Left ventricle myocardium inferior (tissue), 1 donor: ENCODE measurements at places on chromosomes 11 and 22.

- no peak for DNase-seq
Measured at GRCh38 chr11:16577490-16577889, 161.0 kb upstream of the C11orf58 start.

DNA sequence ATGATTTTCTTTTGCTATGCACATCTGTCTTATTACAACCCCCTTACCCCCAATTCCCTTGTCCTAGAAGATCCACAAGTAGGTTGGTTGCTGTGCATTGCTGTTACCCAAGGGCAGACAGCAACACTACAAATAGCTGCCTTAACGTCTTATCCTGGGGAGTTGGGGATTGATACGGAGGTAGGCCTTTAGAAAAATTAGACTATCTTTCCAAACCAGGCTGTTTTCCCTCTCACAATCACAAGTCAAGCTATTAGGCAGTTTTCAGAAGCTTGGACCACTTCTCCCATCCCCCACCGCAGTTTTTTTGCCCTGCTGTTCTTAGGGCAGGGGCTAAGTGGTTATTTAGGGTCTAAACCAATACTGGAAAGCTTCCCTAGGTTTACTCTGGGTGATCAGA is 2.8 kb upstream of the PHLDB1 start:
- DNase-seq: no peak

DNA sequence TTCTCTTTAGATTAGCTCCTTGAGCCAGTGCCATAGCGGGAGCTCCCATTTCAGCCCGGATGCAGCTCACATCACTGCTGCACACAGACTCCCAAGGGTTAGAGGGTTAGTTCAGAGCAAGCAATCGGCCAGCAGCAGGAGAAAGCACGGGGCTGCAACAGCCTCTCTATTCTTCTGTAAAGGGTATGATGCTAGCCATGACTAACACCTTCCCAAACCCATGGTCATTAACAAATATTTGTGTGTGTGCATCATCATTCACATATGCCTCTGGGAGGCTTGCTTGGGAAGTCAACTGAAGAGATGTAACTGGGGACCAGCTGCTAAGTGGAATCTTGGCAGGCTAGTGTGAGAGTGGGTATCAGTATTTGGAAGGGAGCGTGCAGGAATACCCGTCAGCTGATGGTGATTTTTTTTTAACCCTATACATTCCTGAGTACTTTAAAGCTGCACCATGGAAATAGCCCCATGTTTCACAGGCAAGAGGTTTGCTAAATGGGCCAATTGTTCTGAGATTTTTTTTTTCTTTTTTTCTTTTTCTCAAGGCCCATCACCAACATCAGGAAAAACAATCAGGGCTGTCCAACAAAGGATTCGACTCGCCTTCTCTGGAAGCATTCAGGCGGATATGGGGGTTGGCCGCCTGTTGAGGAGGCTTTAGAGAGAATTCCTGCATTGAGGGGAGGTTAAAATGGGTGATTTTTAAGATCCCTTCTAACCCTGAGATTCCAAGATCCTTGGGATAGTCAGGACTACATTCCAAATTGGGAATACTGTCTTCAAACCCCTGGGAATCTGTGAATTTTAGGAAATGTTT is 33.2 kb upstream of the CCDC89 start:
- DNase-seq: peak; percentile 30

DNA sequence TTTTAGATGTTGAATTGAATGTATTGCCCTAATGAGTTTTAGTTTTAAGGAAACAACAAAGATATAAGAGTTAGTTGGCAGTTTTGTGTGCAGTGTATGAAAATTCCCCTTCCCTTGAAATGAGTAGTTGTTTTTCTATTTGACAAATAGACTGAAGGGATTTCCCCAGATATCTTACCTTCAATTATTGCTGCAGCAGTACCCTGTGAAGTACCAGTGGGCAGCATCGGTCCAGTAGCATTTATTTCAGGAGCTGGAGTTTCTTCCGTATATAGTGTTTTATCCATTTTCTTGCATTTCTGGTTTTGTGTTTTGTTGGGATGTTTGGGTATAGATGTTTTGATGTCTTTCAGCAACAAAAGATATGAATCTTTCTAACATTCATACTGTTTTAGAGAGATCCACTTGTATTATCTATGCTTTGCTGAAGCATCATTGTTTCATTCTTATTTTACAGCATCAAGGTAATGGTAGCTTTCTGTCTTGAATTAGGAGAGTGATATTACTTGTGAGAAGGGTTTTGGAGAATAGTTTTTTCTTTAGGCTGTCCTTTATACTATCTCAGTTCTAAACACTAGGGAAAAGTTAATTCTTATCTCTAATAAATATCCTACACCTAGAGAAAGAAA is 7.4 kb downstream of the KMT2A start:
- DNase-seq: no peak

- DNase-seq: no peak
Measured at GRCh38 chr11:6652182-6652581, 3.4 kb downstream of the DCHS1 start.

GRCh38 chr11:14308114-14308896 is 50.7 kb downstream of the RRAS2 start:
- DNase-seq: no peak

DNA sequence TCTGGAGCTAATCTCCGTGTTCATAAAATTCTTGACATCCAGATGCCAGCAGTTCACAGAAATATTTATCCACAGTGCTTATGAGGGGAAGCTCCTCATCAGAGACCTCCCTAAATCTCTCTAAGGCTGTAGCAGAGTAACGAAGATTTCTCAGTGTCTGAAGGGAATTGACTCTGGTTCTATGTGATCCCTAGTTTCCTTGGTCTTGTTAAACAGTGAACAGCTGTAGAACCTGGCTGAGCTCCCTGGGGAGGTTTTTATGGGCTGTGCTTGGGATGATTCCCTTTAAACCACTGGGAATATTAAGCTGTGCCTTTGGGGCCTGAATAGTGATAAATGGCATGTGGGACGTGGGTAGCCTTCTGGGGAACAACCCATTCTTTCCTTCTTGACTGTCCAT is 43.7 kb upstream of the ARHGAP20 start:
- no peak for DNase-seq

DNA sequence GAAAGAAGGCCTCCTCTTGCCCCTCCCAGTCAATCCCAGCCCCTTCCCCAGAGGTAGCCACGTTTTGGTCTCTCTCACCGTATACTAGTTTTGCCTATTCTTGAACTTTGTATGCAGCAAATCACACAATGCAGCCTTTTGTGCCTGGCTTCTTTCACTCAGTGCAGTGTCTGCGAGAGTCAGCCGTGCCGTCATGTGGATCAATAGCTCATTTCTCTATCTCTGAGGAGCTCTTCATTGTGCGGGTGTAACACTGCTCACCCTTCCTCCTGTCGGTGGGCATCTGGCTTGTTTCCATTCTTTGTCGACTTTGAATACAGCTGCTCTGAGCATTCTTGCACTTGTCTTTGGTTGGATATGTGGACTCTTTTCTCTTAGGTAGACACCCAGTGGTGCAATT is 146.5 kb downstream of the CACNA1I start:
- DNase-seq: no peak

- peak; percentile 94 for DNase-seq
Measured at GRCh38 chr11:45209891-45210699, 63.7 kb downstream of the PRDM11 start.

- DNase-seq: peak; percentile 15
Measured at GRCh38 chr11:1483445-1483961, 3.1 kb downstream of the MOB2 start.

- DNase-seq: no peak
Measured at GRCh38 chr11:108199446-108200321, 22.8 kb downstream of the NPAT start.

DNA sequence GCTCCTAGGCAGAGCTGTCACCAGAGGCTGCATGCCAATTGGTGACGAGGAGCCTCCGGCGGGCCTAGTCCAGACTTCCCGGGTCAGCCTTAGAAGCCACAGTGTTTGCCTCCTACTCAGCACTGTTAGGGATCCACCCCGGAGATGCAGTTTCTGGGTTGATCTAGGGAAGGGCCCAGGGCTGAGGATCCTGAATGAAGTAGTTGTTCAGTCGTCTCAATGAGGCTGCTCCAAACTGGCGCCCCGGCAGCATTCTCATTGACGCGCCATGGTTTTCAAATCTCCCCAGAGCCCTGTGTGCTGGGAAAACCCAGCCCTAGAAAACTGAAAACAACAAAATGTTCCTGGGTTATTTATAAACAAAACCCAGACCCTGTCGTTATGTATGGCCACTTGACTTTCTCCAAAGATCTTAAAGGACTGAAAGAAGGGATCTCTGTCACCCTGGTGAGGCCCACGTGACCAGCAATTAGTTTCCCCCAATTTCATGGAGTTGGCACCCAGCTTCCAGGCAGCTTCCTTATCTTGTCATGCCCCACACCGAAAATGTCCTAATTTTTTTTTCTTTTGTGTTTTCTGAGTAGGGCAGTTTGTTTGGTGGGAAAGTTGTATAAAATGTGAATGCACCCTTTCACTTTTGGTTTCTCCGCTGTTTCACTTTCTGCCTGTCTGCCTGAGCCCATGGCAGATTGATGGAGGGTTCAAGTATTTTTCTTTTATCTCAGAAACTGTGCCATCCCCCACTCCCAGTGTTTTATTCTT is 2.0 kb upstream of the EHD1 start:
- peak; percentile 52 for DNase-seq

DNA sequence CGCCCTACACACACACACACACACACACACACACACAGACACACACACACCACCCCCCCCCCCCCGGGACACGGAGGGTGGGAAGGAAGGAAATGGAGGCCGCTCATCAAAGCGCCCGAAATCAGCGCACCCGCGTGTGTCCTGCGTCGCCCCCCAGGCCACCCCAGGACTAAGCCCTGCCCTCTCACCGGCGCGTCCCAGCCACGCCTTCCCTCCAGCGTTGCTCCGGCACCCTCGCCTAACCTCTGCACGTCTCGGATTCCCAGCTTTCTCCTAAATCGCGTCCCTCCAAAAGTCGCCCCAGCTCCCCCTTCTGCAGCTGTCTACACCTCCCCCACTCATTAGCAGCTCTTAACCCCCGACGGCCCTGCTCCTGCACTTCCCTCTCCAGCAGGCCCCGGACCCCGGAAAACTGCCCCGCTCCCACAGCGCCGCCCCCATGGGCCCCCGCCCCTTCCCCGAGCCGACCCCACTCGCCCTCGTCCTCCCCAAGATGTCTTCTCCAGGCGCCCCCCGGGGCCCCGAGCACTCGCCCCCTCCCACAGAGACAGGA is 557 bp downstream of the PACSIN2 start:
- DNase-seq: peak; percentile 37

GRCh38 chr11:75302371-75302770 is 49.1 kb downstream of the ARRB1 start:
- DNase-seq: no peak

DNA sequence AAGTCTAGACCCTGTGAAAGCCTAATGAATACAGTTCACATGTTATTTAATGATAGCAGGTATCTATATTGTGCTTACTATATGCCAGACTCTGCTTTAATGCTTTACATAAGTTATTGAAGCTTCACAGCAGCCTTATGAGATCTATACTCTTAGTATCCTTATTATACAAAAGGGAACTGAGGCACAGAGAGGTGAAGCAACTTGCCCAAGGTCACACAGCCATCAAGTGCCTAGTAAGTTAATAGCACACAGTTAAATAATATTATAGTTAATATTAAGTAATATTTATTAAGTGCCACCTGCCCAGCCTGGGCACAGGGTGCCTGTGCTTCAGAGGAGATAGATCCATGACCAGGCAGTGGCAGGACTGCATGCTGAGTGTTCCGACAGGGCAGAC is 78.1 kb downstream of the TP53I11 start:
- no peak for DNase-seq

GRCh38 chr22:42863349-42863961 is 6.4 kb upstream of the ARFGAP3 start:
- no peak for DNase-seq

DNA sequence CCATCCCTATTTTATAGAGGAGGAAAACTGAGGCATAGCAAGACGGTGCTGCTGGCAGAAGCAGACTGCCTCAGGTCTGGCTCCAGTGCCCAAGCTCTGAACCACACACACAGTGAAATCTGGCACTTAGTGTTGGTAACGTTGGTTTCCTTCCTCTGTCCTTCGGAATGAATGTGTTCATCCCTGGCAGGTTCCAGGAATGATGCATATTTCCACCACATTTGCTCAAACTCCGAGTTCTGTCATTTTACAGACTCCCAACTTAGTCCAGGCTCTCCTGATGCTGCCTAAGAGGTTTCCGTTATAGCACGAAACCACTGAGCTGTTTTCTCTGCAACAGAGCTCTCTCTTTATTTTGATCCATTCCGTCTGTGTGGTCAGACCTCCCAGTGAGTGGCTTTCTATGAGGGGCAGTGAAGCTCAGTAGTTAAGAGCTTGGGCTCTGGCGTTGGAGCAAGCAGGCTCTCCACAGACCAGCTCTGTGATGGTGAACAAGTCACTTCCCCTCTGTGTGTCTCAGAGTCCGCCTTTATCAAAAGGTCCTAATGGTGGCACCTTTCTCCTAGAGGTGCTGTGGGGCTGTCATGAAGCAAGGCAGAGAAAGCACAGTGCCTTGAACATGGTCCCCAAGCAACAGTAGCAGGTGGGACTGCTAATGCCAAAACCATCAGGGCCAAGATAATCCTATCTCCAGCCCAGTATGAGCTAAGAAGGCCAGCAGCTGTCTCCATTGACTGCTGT is 200.3 kb downstream of the MYO18B start:
- no peak for DNase-seq

GRCh38 chr11:67441098-67441563 is 2.1 kb downstream of the CORO1B start:
- DNase-seq: no peak

- no peak for DNase-seq
Measured at GRCh38 chr22:38704654-38705234, 1.0 kb upstream of the GTPBP1 start.

DNA sequence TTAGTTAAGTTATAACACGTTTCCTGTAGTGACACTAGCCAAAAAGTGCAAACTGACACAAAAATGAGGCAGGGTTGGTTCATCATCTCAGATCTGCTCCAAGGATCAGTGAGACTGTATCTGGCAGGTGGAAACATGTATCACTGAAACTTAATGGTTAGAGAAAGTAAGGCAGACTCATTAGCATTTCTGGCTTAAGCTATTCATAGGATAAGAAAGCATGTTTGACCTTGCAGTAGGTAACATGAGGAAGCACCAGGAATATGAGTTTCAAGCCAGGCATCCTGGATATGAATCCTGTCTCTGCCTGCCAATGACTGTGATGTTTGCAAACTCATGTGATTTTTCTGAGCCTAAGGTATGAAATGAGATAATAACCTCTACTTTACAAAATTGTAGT is 732.1 kb downstream of the NELL1 start:
- DNase-seq: no peak

DNA sequence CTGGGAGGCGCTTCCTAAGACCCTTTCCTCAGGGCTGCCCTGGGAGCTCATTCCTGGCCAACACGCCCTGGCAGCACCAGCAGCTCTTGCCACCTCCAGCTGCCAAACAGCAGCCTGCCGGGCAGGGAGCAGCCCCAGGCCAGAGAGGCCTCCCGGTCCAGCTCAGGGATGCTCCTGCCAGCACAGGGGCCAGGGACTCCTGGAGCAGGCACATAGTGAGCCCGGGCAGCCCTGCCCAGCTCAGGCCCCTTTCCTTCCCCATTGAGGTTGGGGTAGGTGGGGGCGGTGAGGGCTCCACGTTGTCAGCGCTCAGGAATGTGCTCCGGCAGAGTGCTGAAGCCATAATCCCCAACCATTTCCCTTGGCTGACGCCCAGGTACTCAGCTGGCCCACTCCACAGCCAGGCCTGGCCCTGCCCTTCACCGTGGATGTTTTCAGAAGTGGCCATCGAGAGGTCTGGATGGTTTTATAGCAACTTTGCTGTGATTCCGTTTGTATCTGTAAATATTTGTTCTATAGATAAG is 7.6 kb downstream of the SLC39A13 start:
- peak; percentile 86 for DNase-seq
